ENCODE measurements at places on chromosomes 5 and 9.

GRCh38 chr9:137478962-137479861 is 20.1 kb upstream of the NSMF start:
- DNase-seq = no peak

GRCh38 chr5:58201922-58202648 is 257.8 kb downstream of the PLK2 start:
- no peak for DNase-seq

GRCh38 chr5:171581781-171582180 is 162.3 kb downstream of the FGF18 start:
- no peak for DNase-seq

GRCh38 chr9:136552117-136552703 is 6.4 kb upstream of the NOTCH1 start:
- peak; percentile 32 for DNase-seq

- no peak for DNase-seq
These were observed 9.5 kb upstream of the IRX4 start for GRCh38 chr5:1892211-1892610.

DNA sequence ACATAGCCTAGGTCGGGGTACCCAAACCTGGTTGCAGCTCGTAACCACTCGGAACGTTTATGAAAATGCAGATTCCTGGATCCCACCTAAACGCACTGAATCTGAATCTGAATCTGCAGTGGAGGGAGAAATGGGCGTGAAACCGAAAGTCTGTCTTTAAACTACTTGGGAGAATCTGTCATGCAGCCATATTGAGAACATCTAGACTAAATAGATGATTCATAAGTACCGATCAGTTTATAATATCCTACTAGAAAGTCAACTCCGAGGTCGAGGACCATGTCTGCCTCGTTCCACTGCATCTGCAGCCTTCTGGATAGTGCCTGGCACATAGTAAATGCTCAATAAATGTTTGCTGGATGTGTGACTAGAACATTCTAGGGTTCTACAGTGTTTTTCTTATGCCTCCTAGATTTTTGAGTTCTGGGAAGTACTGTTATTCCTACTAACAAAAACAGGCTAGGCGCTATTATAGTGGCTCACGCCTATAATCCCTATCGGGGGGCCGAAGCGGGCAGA is 632 bp downstream of the COQ4 start:
- no peak for DNase-seq

DNA sequence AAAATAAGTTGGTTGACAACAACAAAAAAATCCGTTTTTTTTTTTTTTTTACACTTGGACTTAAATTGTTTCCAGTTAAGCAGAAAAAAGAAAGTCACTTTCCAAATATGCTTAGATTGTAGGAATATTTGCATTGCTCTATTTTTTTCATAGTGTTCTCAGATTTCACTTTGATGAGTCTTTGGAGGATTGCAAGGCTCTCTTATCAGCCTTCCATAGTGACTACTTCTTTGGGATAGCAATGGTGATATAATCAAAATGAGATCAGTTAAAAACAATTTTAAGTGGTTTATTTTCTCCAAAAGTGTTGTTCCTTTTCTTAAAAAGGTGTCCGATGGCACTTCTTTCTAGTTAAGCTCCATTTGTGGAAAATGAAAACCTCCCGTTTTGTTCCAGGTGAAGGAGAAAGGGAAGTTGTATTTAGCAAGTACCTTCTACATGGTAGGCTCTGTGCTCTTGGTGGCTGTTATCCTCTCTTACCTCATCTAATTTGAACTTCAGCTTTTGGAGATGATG is 3.9 kb downstream of the RASGRF2 start:
- no peak for DNase-seq

DNA sequence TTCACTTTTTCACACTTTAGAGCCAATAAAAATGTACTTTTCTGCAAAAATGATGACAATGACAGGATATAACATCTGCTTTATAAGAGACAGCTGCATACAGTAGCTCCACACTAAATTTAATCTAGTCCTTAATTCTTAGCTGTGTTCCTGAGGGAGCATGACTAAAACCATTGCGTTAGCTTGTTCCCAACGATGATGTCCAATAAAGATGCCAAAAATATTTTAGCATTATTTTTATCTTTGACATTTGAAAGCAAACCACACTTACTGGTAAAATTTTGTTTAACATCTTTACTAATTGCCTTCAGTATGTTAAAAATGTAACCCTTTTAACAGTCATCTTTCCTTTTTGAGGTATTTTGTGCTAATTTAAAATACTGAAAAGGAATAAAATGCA is 382.7 kb downstream of the CHSY3 start:
- DNase-seq = no peak

- no peak for DNase-seq
These were observed 11.1 kb downstream of the UBAP2 start for GRCh38 chr9:34037626-34038025.

- no peak for DNase-seq
These were observed 244.2 kb downstream of the AUH start for GRCh38 chr9:91117474-91117891.

- DNase-seq = no peak
These were observed 432.1 kb upstream of the BRINP1 start for GRCh38 chr9:119801311-119801710.

- no peak for DNase-seq
These were observed 11.1 kb upstream of the TCF7 start for GRCh38 chr5:134103397-134103796.

GRCh38 chr5:92916036-92916435 is 665.0 kb downstream of the NR2F1-AS1 start:
- DNase-seq = no peak

DNA sequence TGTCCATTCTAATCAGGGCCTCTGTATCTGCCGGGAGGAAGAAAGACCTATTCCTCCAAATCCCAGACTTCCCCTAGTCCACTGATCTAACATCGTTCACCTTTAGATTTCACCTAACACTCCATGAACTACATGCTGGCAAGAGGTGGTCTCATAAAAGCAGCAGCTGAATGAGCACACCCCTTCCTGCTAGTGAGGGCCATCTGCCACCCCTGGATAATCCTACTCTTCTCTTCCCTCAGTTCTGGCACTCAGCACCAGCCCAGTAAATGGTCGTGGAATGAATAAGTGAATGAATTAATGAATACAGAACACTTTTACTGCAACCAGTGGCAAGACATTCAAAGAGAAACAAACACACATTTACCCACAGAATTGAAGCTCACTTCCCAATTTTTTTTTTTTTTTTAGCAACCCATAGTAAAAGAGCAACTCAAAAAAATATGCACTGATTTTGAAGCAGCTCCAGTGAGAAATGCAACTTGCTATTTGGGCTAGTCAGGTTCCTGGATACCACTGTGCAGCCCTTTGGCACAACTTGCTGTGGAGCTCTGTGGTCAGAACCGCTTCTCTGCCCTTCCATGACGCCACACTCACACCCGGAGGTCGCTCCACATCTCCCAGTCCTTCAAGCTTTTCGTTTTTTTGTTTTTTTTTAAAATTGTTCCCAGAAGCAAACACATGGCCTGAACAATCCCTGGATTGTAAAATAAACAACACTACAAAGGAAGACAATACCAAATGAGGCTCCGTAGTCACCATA is 6.2 kb downstream of the RNF183 start:
- DNase-seq = no peak

- no peak for DNase-seq
These were observed 25.8 kb downstream of the CAST start for GRCh38 chr5:96687812-96688453.

GRCh38 chr5:37111426-37112382 is 137.5 kb downstream of the CPLANE1 start:
- DNase-seq = no peak

DNA sequence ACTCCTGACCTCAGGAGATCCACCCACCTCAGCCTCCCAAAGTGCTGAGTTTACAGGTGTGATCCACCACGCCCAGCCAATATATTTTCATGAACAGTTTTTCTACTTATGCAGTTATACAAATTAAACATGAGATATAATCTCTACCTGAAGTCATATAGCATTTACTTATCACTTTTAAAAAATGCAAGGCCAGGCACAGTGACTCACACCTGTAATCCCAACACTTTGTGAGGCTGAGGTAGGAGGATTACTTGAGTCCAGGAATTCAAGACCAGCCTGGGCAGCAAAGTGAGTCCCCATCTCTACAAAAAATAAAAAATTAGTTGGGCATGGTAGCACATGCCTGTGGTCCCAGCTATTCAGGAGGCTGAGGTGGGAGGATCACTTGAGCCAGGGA is 164.7 kb upstream of the LHFPL2 start:
- DNase-seq = no peak

GRCh38 chr9:91817493-91818224 is 132.4 kb downstream of the ROR2 start:
- peak; percentile 91 for DNase-seq

GRCh38 chr5:171451421-171451820 is 32.0 kb downstream of the FGF18 start:
- no peak for DNase-seq

- no peak for DNase-seq
These were observed 188.9 kb downstream of the HSD17B3 start for GRCh38 chr9:96113032-96113431.

GRCh38 chr5:98163796-98164493 is 609.5 kb upstream of the RGMB start:
- DNase-seq = no peak

GRCh38 chr5:156327296-156327695 is 332 bp downstream of the SGCD start:
- DNase-seq = no peak

DNA sequence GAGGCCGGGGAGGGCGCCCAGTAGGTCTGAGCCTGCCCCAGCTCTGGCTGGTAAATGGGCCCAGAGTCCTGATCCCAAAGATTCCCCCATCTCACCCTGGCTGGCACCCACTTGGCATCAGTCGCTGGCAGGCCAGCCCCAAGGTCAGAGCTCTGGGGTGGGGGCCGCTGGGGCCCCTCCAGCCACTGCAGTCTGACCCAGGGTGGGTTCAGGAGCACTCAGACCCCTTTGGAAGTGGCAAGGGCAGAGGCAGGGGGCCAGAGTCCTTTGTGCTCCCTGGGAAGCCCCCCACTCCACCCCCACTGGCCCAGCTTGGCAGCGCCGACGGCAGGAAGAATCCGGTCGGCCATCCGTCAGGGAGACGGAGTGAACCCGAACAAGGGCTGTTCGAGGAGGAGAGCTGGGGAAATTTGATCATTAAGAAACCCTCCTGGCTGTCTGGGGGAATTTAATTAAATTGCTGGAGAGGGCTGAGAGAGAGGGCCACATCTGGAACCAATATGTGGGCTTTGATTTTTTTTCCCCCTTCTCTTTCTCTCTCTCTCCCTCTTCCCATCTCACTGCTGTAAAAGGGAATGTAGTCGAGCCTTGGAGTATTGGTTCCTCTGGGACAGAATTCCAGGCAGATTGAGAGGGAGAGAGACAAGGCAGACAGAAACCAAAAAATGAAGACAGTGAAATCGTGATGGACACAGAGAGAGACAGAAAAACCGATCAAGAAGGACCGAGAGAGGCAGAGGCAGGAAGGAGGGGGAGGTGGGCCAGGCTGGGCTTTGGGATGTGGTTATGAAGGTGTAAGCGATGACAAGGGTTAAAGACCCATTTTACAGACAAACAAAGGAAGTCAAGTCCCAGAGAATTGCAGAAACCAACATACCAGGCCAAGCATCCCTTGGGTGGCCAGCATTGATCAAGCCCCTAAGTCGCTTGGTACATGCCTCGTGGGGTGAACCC is 8.1 kb upstream of the ASB6 start:
- DNase-seq = no peak

DNA sequence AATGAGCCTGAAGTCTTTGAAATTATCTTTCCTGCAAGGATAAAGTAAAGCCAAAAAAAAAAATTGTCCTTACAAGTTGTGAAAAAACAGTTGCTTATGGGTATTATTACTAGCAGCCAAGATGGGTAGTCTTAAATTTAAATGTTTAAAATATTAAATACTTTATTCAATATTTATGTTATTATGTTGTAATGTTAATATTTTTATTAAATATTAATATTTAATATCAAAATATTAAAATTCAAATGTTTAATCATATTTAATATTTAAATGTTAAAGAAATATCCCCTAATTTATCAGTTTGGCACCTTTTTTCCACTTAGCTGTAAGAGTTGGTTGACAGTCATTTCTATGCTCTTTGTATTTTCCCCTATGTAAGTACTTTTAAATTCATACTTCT is 86.1 kb downstream of the PCSK5 start:
- DNase-seq = no peak

DNA sequence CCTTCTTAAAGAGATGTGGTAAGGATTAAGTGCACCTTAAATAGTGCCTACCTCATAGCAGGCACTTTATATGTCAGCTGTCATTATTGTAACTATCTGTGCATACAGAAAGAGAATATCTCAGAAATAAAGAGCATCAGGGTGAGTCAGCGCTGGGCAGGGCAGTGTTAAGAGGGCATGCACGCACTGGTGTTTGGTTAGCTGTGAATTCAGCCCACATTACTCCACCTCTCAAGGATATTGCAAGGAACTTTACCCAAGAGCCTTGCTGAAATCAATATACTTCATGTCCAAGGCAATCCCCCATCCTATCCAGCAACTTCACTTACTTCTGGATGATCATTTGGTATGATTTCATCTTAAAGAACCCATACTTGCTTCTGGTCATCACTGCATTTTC is 300.9 kb downstream of the NTRK2 start:
- DNase-seq = no peak

DNA sequence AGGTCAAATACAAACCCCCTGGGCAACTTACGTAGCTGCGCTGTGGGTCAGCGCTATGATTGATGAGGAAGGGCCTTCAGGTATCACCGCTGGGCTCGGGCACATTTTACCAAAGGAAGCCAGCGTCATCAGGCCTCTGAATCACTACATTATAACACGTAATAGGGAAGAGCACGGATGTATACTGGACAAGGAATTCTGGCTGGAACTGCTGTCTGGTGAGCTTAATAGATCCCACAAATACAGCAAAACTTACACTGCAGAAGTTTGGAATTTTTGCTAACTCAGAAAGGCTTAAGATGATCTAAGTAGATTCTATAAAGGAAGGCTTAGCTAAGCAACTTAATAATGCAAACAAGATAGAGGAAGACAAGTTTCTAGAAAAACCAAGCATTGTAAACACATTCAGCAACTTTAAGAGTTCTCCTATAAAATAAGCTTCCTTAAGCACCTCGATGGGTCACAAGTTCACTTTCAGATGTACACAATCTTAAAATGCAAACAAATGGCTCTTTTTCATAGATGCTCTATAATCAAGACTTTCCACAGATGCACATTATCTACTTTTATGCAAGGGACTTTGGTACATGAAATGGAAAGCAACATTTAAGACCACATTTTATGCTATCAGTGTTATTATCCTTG is 360.1 kb upstream of the PANK3 start:
- no peak for DNase-seq

DNA sequence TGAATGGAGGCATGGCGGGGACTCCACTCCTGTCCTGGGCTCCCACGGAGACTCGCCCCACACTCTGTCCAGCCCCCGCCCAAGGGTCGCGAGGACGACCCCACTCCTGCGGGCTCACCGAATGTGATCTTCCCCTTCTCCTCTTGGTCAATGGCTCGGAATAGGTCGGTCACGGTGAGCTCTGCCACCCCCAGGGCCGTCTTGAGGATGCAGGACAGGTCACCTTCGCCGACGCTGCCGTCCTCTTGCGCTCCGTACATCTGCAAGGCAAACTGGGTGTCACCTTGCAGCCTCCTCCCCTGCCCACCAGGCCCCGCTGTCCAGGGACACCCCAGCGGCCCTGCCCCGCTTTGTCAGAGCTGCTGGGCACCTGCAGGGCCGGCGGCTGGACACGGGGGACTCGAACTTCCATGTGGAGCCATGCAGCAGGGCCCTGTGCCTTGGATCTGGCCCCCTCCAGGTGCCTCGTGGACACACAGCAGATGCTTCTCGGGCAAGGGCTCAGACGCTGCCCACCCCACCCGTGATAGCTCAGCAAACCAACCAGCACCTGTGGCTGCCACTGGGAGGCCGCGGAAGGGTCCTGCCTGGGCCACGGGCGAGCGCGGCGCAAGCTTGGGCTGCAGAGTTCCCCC is 21.5 kb upstream of the SLC6A3 start:
- no peak for DNase-seq

GRCh38 chr5:95712347-95712958 is 18.7 kb upstream of the RHOBTB3 start:
- DNase-seq = peak; percentile 63
